Stimulated activated CD4-positive, alpha-beta T cell treated with anti-CD3 and anti-CD28 coated beads, TNF-alpha, amount 100 ng/mL, for 4 hours (primary cell): ENCODE measurements at places on chromosomes 16 and 17.

GRCh38 chr16:58459344-58460218 is 40.4 kb upstream of the NDRG4 start:
- DNase-seq, result no peak

DNA sequence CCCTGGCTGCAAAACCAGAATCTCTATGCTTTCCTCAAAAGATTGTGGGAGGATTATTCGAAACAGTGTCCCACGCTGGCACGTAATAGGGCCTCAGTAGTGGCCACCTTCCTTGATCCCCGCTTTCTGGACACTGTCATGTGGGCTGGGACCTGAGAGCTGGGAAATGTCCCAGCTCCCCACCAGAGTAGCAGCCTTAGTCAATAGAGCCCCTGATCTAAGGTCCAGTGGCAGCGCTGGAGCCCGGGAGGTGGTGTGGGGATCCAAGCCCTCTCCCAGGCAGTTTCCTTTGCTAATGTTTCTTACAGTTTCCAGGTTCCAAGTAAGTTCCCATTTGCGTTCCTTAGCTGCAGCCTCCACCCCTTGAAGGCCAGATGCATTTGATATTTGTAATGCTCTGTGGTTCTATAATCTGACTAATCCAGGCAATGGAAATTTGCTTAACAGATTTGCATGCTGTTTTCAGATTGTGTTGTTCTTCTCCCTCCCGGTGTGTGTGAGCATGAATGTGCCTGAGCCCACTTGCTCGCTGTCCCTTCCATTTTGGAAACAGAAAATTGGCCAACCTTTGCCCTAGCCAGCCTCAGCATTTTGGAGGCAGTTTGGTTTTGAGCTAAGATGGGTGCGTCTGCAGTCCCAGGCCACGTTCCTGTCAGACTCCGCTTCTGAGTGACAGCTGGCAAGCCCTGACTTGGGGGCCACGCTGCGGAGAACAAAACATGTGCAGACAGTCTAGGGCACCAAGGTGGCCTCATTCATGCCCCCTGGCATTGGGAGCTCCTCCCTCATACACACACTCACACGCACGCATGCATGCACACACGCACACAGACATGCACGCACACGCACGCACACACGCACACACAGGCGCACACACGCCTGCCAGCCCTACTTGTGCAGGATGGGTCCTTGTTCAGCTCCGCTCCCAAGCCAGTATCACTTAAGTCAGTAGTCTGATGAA is 69.4 kb downstream of the CCDC182 start:
- DNase-seq, result no peak

GRCh38 chr16:1414532-1415260 is at the start of gene UNKL:
UNKL (minus strand) TSS chr16:1414704; CDS start chr16:1414691, 13 bp downstream.
- DNase-seq, result peak; percentile 68

DNA sequence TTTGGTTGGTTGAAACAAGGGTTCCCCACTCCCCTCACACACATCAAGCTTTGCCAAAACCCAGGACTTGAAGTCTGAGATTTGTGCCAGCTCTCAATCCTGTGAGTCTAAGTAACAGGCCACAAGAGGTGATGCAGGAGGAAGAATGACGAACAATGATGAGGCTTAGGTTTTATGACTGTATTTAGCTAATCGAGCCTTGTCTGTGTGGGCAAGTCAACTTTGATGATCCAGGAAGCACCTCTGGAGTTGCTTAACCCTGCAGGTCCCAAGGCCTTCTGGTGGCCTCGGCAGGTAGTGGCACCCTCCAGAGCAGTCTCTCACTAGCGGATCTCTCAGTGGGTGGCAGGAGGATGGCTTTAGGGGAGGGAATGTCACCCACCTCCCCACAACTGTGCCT is 28.7 kb downstream of the CDK5RAP3 start:
- DNase-seq, result no peak

DNA sequence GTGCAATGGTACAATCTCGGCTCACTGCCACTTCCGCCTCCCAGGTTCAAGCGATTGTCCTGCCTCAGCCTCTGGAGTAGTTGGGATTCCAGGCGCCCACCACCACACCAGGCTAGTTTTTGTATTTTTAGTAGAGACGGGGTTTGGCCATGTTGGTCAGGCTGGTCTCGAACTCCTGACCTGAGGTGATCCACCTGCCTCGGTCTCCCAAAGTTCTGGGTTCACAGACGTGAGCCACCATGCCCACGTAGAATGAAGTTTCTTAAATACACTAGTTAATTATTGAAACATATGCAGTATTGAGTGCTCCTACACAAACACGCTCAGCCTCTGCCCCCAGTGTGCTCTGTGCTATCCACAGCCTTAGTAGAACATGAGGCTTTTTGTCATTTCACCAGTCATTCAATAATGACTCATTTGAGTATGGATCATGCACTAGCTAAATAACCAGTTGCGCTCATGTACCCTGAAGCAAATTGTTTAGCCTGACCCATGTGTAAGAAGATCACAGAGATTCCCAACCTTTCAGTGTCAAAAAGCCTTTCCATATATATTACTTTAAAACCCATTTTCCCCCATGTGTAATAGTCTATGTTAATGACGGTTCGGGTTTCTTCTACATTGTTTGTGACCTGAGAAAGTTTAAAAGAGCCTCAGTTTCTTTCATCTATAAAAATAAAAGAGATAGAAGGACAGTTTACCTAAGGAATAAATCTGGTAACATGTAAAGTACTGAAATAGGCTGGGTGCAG is 49.7 kb downstream of the TUBD1 start:
- peak; percentile 63 for DNase-seq

GRCh38 chr16:89925596-89926079 is 2.5 kb downstream of the TUBB3 start:
- DNase-seq, result no peak

DNA sequence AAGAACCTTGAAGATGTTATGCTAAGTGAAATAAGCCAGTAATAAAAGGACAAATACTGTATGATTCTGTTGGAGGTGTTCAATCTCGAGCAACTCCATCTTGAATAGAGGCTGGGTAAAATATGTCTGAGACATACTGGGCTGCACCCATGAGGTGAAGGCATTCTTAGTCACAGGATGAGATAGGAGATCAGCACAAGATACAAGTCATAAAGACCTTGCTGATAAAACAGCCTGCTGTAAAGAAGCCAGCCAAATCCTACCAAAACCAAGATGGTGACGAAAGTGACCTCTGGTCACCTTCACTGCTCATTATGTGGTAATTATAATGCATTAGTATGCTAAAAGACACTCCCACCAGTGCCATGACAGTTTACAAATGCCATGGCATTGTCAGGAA is 98.1 kb downstream of the RGS9 start:
- DNase-seq, result no peak

DNA sequence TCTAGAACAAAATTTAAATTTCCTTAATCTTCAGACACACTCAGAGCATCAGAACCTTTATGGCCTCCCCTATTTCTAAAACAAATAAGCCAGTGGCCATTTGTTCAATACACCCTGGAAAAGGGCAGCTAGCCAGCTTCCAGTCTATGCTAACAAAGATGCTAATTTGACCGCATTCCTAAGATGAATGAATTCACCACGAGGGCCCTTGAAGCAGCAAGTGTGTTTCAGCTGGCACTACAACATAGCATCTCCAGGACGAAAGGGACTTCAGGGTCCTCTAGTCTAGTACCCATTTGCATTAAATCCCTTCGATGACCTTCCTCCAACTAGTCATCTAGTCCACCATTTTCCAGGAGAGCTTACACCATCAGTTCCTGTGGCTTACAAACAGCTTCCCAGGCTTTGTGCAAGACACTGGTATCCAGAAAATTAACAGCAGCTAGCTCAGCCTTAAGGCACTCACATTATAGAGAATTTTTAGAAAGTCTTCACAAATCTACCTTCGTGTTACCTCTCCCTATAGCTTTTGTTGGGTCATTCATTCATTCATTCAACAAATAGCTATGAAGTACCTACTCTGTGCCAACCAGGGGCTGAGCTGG is 10.9 kb downstream of the KRT37 start:
- no peak for DNase-seq

DNA sequence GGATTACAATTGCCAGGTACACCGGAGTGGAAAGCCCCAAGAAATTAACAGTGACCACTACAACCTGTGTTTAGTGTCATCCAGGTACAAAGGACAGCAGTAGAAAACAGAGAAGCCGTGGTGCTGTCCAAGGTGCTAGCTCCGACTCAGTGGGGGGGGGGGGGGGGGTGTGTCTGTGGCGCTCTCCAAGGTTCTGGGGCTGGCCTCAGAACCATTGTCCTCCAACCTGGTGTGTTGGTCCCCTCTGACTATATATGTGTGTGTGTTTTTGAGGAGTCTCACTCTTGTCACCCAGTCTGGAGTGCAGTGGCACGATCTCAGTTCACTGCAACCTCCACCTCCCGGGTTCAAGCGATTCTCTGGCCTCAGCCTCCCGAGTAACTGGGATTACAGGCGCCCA is 5.8 kb upstream of the ZNF23 start:
- DNase-seq, result peak; percentile 14

DNA sequence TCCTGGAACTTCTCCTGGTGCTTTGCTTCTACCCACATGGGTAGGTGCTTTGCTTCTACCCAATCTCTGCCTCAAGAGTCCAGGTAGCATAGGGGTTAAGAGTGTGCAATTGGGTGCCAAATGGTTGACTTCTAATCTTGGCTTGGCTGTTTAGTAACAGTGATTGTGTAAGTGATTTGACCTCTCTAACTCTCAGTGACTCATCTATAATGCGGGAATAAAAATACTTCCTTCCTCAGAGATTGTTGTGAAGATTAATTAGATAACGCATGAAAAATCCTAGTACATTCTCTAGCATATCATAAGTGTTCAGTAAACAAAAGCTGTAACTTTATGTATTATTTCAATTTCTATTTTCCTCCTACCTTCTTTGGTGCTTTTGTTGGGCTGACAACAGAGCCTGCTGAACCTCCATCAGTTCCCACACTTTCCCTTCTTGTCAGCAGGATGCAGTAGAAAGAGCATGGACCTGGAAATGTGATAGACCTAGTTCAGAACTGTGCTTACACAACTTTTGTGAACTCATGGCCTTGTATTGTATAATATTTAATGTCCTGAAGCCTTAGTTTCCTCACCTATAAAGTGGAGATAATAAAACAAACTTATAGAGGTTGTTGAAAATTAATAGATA is 72.9 kb upstream of the SMIM36 start:
- DNase-seq, result no peak

- no peak for DNase-seq
Observed at GRCh38 chr16:48369765-48370164, 15.4 kb downstream of the SIAH1 start.

GRCh38 chr16:22765479-22765878 is 48.5 kb upstream of the HS3ST2 start:
- no peak for DNase-seq

DNA sequence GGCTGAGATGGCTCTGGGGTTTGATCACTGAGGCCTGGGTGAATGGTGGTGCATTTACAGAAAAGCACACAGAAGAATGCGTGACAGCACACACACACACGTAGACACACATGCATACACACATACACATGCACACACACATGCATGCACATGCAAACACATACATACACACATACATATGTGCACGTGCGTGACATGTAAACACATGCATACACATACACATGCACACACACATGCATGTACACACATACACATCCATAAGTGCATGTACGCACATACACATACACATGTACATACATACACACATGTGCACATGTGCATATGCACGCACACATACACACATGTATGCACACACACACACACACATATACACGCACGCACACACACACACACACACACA is 108.4 kb downstream of the AIPL1 start:
- DNase-seq, result no peak

- DNase-seq, result no peak
Observed at GRCh38 chr17:34252444-34253138, 2.5 kb upstream of the CCL2 start.

DNA sequence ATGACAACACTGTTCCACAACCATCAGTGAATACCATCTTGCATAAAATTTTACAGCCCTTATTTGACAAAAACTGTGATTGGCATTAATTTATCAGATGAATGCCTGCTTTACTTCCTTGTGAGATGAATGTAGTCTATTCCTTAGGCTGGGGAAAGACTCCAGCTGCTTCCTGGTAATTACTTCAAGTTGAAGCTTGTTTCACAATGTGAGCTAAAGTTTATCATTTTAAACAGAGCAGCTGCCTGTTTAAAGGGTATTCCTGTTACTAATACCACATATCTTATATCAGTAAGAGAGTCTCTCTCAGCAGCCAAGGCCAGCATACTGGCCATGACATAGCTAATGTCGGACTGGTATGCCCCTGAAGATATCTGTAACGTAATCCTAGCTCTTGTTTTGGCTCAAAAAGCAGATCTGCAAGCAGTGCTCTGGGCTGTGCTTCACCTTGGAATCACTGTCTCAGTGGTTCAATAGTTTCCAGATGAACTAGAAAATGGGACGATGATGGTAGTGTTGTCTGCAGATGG is 13.2 kb upstream of the ARL2BP start:
- DNase-seq, result no peak

DNA sequence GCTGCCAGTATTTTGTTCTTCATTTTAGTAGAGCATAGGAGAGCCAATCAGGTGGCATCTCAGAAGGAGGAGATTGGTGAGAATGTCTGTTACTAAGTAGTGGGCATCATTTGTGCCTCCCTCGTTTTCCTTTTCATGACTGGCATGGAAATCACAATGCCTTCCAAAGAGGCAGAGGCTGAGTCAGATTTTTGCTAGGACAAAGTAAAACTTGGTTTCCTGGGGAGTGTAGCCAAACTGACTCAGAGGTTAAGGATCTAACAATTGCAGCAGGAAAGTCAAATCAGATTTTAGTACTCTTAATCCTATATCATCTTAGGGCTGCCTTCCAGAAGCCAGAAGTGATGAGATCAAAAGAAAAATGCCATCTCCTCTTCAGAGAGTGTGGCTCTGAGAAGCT is 138.7 kb downstream of the ANKFN1 start:
- no peak for DNase-seq

DNA sequence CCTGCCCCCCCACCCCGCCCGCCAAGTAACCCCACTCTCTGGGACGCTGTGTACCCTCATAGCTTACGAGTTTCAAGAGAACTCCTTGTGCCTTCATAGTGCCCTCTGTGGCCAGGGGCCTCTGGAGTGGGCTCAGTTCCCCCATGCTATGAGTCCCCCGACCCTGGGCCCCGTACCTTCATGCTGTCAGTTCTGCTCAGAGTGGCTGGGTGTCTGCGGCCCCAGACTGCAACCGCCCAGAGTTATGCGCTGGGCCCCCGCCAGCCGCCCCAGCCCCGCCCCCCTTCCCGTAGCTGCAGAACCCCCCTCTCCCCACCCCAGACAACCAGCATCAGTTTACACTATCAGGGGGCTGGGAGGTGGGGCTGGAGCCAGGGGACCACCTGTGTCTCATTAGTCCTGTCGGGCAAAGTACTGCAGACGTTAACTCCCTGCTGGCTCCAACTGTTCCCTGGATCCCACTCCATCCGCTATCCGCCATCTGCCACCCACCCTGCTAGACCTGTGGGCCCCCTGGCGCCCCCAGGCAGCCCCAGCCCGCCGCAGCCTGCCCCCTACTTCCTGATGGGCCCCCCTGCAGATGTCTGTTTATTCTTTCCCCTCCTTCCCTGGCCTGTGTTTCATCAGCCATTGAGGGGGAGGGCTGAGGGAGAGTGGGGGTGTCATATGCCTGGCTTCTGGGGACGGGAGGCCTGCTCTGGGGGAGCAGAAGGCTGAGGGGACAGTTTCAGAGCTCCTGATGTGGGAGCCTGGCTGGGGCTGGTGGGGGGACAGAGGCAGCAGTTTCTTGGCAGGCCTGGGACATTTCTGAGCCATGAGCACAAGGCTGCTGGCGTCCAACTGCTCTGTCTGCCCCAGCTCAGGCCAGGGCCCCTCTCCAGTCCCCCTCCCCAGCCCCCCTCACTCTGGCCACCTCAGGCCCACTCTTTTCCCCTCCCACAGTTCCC is at the start of gene MFAP4:
Gene MFAP4 (minus strand): TSS at position 217 of the 947 bp plus-strand sequence. CDS start 35 bp downstream, at position 182.
- DNase-seq, result no peak
